Tibial artery (tissue), 4 donors: ENCODE measurements at places on chromosomes 1 and 21.

- no peak for DNase-seq
Measured at GRCh38 chr1:56133522-56134472, 445.6 kb downstream of the PLPP3 start.

- DNase-seq = no peak
Measured at GRCh38 chr21:44694776-44695175, 2.2 kb upstream of the KRTAP10-12 start.

- no peak for DNase-seq
Measured at GRCh38 chr1:3015744-3016143, 5.5 kb upstream of the ACTRT2 start.

- DNase-seq = no peak
Measured at GRCh38 chr1:61234587-61234919, 152.2 kb downstream of the NFIA start.

DNA sequence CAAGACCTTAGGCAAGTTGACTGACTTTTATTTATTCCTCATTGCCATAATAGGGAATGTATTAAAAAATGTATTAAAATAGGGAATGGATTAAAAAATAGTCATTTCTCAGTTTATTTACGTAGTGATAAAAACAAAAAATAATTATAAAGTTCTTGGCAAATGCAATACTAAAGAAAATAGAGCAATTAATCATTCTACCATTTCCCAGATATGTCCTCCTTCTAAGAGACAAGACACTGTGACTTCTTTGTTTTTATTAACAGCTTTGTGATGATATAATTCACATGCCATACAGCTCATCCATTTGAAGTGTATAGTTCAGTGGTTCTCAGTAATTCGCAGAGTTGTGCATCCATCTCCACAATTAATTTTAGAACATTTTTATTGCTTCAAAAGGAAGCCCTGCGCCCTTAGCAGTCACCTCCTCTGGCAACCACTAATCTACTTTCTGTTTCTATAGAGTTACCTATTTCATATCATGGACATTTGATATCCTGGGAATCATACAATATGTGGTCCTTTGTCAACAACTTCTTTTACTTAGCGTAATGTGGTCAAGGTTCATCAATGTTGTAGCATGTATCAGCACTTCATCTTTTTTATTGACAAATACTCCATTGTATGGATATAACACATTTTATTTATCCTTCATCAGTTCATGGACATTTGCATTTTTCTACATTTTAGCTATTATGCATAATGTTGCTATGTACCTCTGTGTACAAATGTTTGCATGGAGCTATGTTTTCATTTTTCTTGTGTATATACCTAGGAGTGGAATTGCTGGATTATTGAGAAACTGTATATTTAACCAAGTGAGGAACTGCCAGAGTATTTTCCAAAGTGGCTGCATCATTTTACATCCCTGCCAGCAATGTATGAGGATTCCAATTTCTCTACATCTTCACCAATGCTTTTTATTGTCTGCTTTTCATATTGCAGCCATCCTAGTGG is 5.6 kb downstream of the TBX19 start:
- no peak for DNase-seq

DNA sequence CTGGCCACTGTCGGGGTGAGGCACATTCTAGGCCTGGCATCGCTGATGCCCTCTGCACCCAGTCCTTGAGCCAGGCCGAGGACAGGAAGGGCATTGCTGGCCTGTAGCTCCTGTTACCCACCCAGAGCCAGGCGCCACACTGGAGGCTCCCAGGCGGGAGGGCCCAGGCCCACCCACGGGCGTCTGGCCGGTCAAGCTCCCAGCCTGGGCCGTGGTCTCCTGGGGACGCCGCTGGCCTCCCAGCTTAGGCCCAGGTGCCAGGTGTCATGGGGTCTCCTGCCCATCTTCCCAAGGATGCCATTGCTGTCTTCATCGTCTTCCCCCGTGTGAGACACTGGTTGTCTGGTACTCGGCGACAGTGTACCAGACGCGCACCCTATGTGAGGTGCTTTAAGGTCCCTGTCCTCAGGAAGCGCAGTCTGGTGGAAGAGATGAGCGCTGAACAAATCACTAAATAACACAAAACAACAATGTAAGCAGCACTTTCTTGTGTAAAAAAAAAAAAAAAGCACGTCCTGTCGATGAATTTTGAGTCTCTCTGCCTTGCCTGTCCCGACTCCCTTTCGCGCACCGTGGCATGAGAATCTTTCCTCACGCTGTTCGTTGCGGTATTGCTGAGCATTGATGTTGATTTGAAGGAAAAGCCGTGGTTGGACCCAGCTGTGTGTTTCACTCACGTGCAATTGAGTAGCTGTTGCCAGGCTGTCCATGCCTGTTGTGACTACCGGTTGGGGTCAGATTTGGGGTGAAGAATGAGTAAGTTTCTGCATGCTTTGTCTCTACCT is 27.0 kb upstream of the TRAPPC10 start:
- no peak for DNase-seq

GRCh38 chr1:220695426-220695825 is 5.3 kb downstream of the C1orf115 start:
- no peak for DNase-seq

DNA sequence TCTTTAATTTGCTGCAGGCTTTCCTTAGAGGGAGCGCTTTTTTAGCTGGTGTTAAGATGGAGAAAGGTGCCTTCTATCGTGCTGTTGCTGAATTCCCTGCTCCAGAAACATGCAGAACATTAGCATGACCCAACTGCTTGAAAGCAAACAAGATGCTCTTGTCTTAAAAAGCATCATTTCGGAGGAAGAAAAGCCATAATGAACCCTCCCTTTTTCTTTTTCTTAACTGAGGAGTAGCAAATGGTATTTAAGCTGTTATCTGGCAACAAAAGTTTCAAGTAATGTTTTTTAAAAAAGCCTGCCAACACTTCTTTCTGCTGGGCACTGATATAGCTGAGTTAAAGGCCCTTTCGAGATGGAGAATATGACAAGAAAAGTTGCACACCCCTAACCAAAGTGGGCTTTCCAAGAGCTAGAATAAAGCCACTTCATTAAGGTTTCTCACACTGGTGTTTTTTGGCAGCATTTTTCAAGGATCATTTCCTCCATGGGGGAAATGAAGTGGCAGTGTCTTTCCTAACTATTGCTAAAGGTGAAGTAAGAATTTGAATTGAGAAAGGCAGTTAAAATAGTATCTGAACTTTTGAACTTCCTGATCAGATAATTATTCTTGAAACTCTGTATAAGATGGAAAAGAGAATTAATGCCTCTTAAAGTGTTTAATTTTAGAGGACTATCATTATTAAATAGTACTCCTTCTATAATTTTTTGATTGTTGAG is 38.8 kb downstream of the ST6GALNAC5 start:
- no peak for DNase-seq

DNA sequence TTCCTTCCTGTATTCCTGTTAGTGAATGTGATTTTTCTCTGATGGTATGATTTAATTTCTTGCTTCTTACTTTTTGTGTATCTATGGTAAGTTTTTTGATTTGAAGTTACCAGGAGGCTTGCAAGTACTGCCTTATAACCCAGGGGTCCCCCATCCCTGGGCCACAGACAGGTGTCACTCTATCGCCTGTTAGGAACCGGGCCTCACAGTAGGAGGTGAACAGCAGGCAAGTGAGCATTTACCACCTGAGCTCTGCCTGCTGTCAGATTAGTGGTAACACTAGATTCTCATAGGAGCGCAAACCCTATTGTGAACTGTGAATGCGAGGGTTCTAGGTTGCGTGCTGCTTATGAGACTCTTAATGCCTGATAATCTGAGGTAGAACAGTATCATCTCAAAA is 143.3 kb downstream of the RPS6KC1 start:
- no peak for DNase-seq

- no peak for DNase-seq
Measured at GRCh38 chr21:15841856-15842564, 112.2 kb downstream of the USP25 start.

DNA sequence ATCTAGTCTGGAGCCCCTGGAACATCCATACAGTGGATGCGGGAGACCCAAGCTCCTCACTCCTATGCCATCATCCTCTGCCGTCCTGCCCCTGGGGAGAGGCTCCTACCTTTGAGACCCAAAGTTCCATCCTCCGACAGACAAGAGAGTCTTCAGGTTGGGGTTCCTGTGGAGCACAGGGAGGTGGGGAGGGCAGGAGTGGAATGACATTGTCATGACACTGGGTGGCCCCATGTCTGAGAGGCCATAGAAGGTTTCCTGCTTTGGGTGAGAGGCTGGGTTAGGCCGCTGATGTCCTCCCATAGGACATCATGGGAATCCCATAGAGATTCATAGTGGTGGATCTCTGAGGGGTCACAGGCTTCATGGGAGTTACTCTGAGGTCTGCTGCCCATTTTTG is 2.0 kb downstream of the CHI3L1 start:
- peak; percentile 23 for DNase-seq

DNA sequence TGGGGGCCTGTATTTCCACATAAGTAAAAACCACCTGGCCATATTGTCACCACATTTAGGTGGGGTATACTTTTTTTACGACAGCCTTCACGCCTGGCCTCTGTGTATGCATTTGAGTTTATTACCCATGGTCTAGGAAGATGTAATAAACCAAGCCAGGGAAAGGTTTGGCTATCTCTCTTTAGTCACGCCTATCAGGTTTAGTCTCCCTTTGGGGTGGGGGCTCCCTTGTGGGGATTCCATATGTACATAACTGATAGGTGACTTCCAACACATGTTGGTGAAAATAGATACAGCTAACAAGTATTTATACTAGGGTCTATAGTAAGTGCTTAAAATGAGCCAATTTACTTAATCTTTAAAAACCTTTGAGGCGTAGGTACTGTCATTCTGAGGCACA is 4.2 kb downstream of the YBX1 start:
- no peak for DNase-seq

DNA sequence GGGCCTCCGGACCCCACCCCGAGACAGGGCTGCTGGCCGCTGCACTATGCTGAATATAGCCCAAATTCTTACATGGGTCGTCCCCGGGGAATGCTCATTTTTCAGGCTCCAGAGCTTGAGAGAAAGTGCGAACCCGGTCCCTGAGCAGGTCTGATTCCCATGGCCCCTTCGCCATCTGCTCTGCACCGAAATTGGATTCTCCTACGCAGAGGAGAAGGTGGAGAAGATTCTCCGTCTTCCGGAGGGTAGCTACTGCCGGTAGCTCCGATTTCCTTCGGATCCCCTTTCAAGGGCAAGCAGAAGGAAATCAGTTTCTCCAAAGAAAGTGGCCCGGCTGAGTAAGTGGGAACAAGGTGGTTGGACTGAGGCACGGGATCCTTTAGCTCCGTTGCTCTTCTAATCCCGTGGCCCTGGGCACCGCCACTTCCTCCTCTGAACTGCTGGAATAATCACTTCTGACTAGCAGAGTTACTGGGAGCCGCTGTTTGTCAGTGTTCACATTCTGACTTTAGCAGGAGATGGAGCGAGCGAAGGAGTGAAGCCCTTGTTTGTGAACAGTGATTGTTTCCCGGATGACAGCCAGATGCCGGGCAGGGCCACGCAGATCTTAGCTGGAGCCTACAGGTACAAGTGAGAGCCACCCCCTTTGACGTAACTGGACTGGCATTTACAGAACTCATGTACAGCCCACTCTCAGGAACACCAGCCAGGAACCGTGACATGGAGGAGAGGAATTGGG is 1.1 kb upstream of the ZNF496 start:
- peak; percentile 75 for DNase-seq
